ENCODE measurements at places on chromosomes 3 and 15.

- no peak for DNase-seq
These were observed 97.6 kb upstream of the CNTN3 start for GRCh38 chr3:74711913-74712512.

GRCh38 chr15:37220949-37221670 is 120.8 kb upstream of the MEIS2 start:
- DNase-seq: no peak

DNA sequence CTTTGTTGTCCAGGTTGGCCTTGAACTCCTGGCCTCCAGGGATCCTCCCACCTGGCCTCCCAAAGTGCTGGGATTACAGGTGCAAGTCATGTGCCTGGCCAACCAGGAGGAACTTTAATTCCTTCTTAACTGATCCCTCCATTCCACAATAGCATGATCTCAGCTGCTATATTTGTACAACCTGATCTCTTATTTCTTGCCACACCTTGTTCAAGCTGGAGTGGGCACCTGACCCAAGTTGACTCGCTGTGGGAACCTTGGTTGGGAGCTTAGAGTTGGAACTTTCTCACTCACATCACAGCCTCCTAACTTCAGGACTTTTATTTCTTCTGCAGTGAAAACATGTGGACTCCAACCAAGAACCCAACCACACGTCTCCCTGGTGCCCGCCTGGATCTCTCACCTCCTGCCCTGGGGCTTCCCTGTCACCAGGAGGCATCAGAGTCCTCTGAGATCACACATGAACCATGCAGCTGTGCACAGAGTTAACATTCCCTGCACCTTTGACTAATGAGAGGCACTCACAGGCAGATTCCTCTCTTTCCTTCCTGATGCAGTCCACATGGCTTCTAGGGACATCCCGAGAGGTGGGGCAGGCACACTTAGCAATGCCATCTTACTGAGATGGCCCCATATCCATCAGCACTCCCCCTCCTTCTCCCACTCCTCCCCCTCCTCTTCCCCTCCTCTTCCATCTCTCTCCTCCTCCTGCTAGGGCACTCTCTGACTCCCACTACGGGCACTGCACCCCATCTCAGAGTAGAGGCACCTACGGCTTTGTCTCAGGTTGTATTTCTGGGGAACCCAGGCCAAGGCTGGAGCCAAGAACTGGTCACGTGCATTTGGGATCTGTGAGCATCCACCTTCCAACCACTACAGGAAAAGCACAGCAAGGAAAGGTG is 9.7 kb upstream of the CYFIP1 start:
- no peak for DNase-seq

- no peak for DNase-seq
These were observed 247.3 kb upstream of the CHRM5 start for GRCh38 chr15:33720952-33721351.

DNA sequence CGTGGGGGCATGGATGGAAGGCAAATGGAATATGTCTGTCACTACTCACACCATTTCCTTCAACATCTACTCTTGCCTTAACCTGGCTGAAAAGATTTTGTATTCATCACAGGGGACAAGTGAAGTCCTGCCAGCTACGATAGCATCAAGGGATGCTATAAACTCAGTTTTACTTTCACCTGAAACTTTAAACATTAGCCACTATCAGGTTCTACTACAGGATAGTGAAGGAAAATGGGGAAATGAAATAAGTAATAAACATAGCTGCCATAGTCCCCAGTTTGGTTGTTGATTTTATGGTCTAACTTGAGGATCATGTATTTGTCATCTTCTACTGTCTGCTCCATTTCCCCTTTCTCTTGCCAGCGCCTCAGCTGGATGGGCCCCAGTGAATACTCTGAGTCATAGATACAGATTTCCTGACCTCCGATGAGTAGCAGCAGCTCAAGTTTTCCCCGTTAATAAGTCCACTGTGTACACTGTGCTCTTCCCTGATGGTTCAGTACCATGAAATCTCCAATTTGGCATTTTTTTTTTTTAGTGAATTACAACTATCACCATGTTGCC is 338.2 kb upstream of the SLCO3A1 start:
- DNase-seq: no peak

GRCh38 chr3:112293368-112294321 is at the start of gene SLC9C1:
TSS of gene SLC9C1 (minus strand) at chr3:112294216. CDS start at chr3:112286791, 7,425 bp downstream.
- no peak for DNase-seq

GRCh38 chr15:55318588-55319494 is at the start of the genes PIGB and PIGBOS1:
TSS of gene PIGB (plus strand) at chr15:55319222. CDS start at chr15:55319251, 29 bp downstream.
TSS of gene PIGBOS1 (minus strand) at chr15:55319123. CDS start at chr15:55317792, 1,331 bp downstream.
- DNase-seq: peak; percentile 78

DNA sequence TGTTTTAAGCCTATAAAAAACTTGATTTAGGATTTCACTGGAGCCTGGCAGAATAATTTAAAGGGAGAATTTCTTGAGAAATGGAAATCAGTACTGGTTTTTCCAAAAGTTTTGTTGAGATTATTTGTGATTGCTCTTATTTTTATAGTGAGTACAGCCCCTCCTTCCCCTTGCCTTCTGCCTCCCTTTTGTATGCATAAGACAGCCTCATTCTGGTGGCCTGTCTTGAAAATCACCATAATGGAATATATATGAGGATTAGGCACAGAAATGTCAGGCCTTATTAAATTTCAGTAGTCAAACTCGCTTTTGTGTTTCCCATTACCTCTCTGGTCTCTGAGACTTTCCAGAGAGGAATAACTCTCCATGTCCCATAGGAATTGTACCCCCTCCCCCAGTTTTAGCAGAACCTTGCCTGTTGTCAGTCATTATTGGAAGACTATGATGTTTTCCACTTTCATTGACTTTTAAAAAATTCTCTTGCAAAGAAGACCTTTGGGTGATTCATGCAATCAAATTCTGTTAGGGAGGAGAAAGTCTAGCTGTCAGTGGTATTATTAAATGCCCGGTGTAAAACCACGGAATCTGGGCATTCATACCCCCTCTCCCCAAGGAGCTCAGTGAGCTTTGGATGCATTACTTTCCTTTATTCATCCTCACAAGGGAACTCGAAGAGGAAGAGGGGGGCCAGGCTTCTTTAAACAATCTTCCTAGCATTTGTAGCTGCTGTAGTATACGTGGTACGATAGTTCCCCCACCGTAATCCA is 171.6 kb upstream of the TSC22D2 start:
- no peak for DNase-seq

DNA sequence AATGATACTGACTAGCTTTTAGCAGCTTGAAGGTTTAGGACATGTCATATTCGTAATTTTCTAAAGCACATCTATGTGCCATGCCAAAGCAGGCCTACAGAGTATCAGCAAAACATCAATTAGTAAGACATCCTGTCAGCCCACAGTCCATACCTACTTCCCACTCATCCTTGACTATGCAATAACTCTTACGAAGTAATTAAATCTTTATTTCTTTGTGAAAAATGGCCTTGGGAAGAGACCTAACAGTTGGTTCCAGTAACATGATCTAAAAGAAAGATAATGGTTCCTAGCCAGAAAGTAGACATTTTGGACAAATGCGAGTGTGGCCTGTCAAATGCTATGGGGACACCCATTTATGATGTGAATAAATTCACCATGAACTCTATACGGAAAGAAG is 172.6 kb upstream of the TNIK start:
- no peak for DNase-seq

DNA sequence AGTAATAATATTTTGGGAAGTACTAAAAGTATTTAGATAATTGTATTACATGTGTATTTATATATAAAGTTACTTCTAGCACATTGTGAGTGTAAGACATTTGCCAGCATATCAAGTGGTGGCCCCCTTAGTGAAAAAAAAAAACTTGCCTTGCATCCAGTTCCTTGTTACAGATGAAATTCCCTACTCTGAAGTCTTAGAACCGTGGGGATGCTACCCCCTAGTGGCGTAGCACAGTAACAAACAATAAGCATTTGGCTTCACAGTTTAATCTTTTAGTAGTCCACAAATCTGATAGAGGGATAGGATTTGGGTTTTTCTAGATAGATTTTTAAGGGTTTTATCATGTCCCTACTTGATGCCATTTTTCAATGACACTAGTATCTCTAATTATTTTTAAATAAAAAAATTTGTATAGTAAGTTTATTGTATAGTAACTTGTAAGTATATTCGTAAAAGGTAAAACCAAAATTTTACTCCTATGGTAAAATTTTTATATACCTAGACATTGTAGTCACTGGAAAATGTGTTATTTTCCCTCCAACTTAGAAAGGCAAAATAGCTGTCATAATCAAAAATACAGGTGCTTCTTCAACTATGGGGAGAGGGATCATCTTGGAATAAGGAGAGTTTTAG is 14.3 kb downstream of the SMC4 start:
- peak; percentile 68 for DNase-seq

GRCh38 chr3:79018671-79019136 is 749.1 kb downstream of the ROBO1 start:
- DNase-seq: no peak

GRCh38 chr15:35705030-35705883 is 159.3 kb upstream of the DPH6 start:
- DNase-seq: no peak

GRCh38 chr3:146511402-146512134 is 32.8 kb downstream of the PLSCR1 start:
- no peak for DNase-seq

DNA sequence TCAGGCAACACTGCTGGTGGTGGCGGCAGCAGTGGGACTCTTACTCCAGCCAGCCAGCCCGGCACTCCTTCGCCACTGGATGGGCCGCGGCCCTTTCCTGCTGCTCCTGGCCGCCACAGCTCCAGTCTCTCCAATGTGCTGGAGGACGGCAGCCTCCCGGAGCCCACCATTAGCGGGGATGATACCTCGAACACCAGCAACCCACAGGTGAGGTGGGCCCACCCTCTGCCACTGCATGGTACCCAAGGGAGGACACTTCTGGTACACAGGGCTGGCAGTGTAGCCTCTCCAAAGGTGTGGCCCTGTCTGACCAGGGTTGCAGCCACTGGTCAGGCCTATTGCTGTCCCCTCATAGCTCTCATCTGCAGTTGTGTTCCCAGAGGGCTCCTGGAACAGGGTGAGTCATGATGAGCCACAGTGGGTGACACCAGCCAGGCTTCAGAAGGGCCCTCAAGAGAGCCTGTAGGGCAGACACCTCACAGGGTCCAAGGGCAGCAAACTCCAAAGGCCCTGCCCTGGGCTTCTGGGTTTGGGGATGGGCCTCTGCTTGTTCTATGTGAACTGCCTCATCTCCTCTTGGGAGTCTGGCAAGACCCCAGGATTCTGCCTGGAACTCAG is 20.8 kb downstream of the NBEAL2 start:
- no peak for DNase-seq

Measured in NCI-H774 (cell line).